ENCODE measurements at places on chromosomes 4 and X.
A peak's percentile ranks its signal among the peaks of the same experiment; 100 is the strongest.

GRCh38 chr4:17958181-17958580, 63.4 kb downstream of the LCORL start:
- DNase-seq = no peak

DNA sequence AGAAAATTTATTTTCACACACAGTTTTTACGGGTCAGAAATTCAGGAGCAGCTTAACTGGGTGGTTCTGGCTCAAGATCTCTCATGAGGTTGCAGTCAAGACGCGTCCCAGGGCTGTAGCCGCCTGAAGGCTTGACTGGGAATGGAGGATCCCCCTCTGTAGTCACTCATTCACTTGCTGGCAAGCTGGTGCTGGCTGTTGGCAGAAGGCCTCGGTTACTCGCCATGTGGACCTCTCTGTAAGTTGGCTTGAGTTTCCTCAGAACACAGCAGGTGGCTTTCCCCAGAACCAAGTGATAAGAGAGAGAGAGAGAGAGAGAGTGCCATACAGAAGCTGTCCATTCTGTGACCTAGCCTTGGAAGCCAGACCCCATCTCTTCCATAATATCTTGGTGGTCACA, 132.8 kb downstream of the DCLK2 start:
- DNase-seq = no peak

- no peak for DNase-seq
These were observed 41.9 kb downstream of the PLS3 start for GRCh38 chrX:115602729-115603389.

GRCh38 chr4:114780205-114780604, 181.6 kb downstream of the UGT8 start:
- DNase-seq = no peak

GRCh38 chr4:77501240-77501639, 104.4 kb upstream of the CXCL13 start:
- DNase-seq = no peak

DNA sequence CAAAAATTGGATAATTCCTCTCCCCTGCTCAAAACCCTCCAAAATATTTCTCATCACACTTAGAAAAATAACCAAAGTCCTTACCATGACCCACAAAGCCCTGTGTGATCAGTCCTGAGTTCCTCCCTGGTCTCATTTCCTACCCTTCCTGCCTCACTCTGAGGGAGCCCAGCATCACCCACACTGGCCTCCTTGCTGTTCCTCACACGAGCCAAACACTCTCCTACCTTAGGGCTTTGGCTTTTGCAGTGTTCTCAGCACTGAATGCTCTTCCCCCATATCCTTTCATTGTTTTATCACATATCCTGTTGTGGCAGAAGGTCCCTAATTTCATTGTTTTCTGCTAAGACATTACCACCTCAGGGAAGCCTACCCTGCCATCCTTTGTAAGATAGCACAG, 12.2 kb downstream of the MGAT4D start:
- DNase-seq = no peak

DNA sequence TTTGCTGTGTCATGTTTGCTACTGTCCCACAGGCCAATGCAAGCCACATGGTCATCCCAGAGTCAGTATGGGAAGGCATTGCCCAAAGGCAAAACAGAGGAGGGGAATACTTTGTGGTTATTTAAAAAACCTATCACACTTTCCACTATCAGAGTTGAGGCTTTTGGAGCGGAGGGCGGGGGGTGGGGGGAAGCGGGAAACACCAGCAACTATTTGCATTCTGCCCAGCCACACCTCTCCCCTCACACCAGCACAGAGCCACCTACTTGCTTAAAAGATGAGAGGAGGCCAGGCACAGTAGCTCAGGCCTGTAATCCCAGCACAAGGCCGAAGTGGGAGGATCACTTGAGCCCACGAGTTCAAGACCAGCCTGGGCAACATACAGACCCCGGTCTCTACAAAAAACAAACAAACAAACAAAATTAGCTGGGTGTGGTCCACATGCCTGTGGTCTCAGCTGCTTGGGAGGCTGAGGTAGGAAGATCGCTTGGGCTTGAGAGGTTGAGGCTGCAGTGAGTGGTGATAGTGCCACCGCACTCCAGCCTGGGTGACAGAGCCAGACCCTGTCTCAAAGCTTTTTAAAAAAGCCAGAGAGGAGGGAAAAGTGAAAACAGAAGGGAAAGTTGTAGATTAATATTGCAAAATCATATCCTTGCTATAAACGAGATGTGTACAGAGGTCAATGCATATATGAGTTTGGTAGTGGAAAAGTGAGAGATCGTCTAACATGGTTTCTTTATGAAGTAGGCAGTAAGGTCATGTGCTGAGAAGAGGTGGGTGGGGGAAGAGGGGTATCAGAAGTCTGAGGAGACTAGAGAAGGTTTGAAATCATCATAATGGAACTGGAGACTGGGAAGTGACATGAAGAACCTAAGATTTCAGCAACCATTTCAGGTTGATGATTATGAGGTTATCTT, 1.9 kb upstream of the CHST7 start:
- DNase-seq = no peak

GRCh38 chrX:12898073-12898472, 8.3 kb upstream of the TLR8 start:
- DNase-seq = no peak

DNA sequence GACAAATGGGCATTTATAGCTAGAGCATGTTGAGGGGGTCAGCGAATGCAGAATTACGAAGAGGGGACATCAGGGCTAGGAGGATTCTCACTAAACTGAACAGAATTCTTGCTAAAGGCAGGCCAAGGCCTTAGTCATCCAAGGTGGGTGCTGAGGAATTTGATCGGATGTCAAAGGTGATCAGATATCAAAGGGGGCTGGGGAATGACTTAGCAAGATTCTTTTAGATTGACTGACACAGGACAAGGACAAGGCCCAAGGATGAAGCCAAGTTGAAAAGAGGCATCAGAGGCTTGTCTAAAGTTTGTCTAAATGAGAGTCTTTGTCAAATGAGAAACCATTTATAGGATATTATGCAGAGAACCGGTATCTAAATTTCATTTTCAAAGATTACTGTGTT, 9.7 kb downstream of the TMEM184C start:
- DNase-seq = no peak

DNA sequence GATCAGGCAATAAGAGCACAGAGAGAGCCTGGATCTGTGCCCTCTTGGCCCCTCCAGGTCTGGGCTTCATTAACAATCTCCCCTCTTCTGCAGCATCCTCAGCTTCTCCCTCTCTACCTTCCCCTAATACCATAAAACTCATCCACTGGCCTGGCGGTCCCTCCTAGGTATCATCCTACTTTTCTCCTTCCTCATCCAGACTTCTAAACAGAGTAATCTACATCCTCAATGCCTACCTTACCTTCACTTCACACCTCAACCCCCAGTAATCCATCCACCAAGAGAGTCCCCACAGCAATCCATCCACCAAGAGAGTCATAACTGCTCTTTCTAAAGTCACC, 17.0 kb downstream of the FGFBP1 start:
- DNase-seq = no peak

- no peak for DNase-seq
These were observed 176.7 kb downstream of the SH3BGRL start for GRCh38 chrX:81378560-81378959.

- no peak for DNase-seq
These were observed 1392.7 kb downstream of the PCDH7 start for GRCh38 chr4:32112891-32113290.

DNA sequence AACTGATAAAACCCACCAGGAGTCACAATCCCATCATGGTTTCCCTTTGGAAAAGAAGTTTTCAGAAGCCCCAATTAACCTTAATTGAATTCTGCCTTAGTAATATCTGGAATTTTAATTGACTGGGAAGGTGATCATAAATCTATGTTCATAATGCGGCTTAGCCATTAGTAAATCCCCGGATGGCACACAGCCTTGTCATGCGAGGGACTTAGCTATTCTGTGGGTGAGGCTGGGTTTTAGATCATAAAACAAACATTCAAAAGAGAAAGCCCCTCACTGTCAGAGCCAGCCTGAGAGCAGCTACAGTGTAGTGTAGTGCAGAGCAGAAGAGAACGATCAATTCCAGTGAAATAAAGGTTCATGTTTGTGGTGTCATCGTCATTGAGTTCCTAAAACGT, 124.0 kb upstream of the NOCT start:
- DNase-seq = no peak

GRCh38 chr4:54525602-54526001, 132.2 kb upstream of the KIT start:
- no peak for DNase-seq

GRCh38 chrX:28391528-28391927, 195.7 kb upstream of the IL1RAPL1 start:
- DNase-seq = no peak

DNA sequence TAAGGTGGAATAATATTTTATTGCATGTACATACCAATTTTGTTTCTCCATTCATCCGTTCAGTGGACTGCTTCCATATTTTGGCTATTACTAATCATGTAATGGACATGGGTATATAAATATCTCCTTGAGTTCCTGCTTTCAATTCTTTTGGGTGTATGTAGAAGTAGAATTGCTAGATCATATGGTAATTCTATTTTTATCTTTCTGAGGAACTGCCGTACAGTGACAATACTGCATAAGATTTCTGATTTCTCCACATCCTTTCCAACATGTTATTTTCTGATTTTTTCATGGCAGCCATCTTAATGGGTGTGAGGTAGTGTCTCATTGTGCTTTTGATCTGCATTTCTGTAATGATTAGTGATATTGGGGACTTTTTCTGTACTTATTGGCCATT, 19.2 kb downstream of the ALPK1 start:
- no peak for DNase-seq

DNA sequence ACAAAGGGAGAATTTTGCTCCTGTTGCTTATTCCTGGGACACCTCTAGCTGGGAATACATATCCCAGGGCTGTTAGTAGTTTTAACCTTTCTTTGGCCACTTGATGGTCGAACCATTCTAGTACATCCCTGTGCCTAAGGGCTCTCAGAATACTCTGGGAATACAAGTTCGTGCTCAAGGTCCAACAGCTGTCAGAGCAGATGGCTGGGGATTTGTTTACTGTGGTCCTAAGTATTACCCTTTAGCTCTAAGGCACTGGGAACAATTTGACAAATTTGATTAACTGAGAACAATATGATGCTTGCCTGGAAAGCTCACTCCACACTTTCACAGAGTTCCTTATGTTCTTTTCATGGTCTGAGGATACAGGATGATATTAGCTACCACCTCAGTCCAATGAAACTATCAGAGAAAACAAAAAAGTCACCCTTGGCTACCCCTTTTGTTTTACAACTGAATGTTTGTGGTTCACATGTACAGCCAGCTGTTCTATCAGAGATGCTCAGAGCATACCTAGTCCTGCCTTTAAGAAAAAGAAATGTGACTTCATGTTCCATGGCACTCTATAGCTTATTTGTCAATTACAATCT, 47.4 kb upstream of the PHOX2B start:
- no peak for DNase-seq

GRCh38 chrX:15310117-15310516, 5.3 kb downstream of the ASB11 start:
- peak; percentile 53 for DNase-seq

GRCh38 chr4:154422152-154422551, 69.4 kb downstream of the DCHS2 start:
- DNase-seq = no peak

GRCh38 chrX:138492371-138492770, 219.1 kb downstream of the FGF13 start:
- DNase-seq = no peak

DNA sequence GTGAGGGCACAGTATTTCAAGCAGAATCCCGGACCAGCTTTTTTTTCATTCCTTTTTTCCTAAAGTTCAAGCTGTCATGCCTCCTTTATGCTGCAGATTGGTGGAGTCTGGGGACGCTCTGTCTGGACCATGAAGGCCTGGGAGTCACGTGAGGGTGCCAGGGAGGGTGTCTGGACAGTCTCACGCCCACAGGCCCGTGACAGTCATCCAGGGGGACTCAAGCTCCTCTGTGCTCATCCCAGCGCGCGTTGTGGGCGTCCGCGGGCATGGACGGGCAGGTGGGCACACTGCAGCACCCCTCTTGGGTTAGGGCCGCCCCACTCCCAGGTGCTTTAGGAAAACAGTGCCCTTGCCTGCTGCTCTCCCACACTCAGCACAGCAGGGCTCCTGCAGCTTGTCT, 4.8 kb downstream of the CPZ start:
- no peak for DNase-seq

DNA sequence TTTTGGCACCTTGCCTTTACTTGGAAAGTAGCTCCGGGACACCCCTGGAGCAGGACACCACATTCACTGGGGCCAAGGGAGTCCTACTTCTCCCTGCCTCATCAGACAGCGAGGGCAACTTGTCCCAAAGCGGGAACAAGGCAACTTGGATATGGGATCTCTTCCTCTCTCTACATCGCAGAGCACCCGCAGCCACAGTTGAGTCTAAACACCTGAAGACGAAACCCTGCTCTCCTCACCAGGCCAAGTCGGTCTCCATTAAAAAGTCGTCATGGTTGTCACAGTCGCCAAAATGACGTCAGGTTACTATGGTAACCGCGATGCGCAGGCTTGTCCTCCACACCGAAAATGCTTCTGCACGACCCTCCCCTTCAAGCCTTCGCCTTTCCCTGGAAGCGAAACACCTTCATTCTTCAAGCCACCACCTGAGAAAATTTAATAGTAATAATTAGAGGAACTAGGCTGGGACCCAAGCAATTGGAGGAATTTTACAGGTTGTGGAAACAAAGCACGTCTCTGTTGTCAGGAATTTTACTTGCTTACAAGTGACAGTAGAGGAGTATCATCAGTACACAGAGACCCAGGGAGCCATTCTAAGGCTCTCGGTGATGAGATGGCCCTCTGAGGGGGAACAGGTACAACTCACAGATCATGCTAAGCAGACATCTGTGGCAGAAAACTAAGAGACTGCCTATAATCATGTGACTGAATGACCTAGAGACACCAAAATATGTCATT, 30.5 kb upstream of the TCEAL4 start:
- peak; percentile 68 for DNase-seq

DNA sequence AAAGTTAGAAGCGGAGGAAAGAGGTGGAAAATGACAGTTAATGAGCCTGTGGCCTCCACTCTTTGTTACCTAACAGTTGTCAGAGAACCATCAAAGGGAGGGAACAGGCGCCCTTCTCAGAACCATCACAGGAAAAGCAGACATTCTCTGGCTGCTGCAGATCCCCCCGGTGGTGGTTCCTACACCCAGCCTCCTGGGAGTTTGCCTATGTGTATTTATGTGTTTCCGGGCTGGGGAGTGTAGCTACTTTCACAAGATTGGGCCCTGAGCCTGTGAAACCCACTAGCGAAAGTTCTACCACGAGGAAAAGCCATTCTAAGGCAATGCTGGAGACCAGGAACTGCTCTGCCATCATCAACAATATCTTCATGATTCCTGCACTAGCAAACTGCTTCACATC, 52.7 kb upstream of the BCOR start:
- DNase-seq = no peak

- no peak for DNase-seq
These were observed 13.0 kb downstream of the RAP2C start for GRCh38 chrX:132206259-132206658.

DNA sequence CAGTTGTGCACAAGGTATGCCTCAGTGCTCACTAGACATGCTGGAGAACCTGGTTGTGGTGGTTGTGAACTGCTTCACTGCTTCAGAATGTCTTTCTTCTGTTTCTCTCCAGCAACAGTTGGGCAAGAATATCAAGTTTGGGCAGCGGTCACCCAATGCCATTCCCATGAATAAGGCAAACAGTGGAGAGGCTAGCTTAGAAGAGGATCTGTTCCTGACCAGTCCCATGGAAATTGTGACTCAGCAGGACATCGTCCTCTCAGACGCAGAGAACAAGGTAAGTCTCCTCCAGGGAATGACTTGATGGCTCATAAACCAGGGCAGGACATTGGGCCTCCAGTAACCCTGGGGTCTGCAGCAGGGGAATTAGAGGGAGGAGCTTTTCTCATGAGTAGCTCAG, 79.9 kb downstream of the AASDH start:
- no peak for DNase-seq

GRCh38 chrX:132216806-132217202, 2.4 kb downstream of the RAP2C start:
- no peak for DNase-seq
